ENCODE measurements at places on chromosomes 4 and X.
A peak's percentile ranks its signal among the peaks of the same experiment; 100 is the strongest.

GRCh38 chr4:62543002-62543401, 1342.9 kb downstream of the ADGRL3 start:
- H3K4me1 ChIP-seq = no peaks in the 10 kb centered on the region
- H3K27me3 ChIP-seq = no peaks in the 10 kb centered on the region
- DNase-seq = no peak

GRCh38 chr4:154366956-154367355, 124.6 kb downstream of the DCHS2 start:
- peaks cover 2% of the 10 kb centered on the region for H3K36me3 ChIP-seq
- peaks cover 4% of the 10 kb centered on the region for H3K4me1 ChIP-seq
- no peaks in the 10 kb centered on the region for H3K27me3 ChIP-seq
- no peak overlapping the region for H3K27ac ChIP-seq

DNA sequence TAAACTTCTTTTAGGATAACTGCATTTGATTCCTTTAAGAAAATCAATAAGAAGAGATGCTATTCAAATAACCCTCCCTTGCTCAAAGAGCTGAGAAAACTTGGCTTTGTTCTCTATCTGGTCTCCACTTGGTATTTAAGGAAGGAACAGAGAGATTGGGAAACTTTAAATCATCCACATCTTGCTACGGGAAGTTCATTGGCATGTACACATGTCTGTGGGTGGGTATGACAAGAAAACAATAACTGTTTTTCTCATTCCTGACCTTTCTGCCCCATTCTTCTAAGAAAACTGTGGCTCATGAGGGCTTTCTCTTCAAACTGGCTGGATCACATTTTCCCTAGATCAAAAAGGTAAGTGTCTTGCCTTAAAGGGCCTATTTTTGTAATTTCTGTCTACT, 6.0 kb downstream of the SEL1L3 start:
- H3K27me3 ChIP-seq = no peaks in the 10 kb centered on the region
- peaks cover 21% of the 10 kb centered on the region for H3K4me1 ChIP-seq
- H3K36me3 ChIP-seq = no peaks in the 10 kb centered on the region
- DNase-seq = no peak

- H3K4me1 ChIP-seq = no peaks in the 10 kb centered on the region
- H3K4me3 ChIP-seq = no peak overlapping the region
- H3K27ac ChIP-seq = no peak overlapping the region
- H3K27me3 ChIP-seq = no peaks in the 10 kb centered on the region
- no peaks in the 10 kb centered on the region for H3K36me3 ChIP-seq
Observed at GRCh38 chr4:113141901-113142346, 92.5 kb downstream of the ANK2 start.

- H3K27me3 ChIP-seq = no peaks in the 10 kb centered on the region
- H3K36me3 ChIP-seq = no peaks in the 10 kb centered on the region
- DNase-seq = peak; percentile 22
- no peak overlapping the region for H3K27ac ChIP-seq
Observed at GRCh38 chrX:24241822-24242648, 71.8 kb downstream of the SUPT20HL2 start.

GRCh38 chr4:15653864-15654592, 1.1 kb downstream of the FBXL5 start:
- H3K27me3 ChIP-seq = no peaks in the 10 kb centered on the region
- H3K4me1 ChIP-seq = peaks cover 15% of the 10 kb centered on the region
- H3K27ac ChIP-seq = peak overlapping the region; percentile 81
- H3K4me3 ChIP-seq = peak overlapping the region; percentile 84
- peaks cover 7% of the 10 kb centered on the region for H3K36me3 ChIP-seq

GRCh38 chr4:83115656-83116285, 1.2 kb upstream of the PLAC8 start:
- H3K36me3 ChIP-seq = no peaks in the 10 kb centered on the region
- H3K4me3 ChIP-seq = no peak overlapping the region
- no peak for DNase-seq
- H3K4me1 ChIP-seq = no peaks in the 10 kb centered on the region
- no peak overlapping the region for H3K27ac ChIP-seq
- 0 out of 2 replicates have a peak, but pooled peaks cover 9% of the 10 kb centered on the region for H3K27me3 ChIP-seq

DNA sequence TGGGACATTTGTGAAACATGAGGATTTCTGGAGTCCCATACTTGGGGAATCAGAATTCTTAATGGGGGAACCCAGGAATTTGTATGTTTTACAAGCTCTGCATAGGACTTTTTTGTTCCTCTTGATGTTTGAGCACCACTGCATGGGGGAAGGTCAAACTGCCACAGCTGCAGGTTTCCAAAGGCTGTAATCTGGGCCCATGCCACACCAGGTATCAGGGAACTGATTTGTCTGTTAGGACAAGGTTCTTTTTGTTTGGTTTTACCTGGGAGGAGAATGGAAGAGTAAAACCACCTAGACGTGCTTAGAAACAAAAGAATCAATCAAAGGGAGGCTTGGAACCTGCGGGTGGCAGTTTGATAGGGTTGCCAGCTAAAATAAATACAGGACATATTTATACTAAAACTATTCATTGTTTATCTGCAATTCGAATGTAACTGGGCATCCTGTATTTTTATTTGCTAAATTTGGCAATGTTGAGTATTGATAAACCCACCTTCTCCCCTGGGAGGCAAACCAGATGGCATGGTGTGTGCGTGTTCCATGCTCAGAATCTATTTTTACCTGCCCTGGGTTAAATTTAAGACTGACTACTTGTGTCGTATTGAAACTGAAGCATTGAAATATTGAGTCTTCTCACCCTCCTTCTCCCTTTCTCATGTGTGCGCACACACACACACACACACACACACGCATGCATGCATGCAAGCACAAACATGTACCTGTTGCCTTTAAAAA, 63.7 kb downstream of the TMEM164 start:
- H3K4me3 ChIP-seq = no peak overlapping the region
- H3K27ac ChIP-seq = no peak overlapping the region
- peaks cover 18% of the 10 kb centered on the region for H3K36me3 ChIP-seq
- H3K4me1 ChIP-seq = no peaks in the 10 kb centered on the region
- no peaks in the 10 kb centered on the region for H3K27me3 ChIP-seq
